ENCODE measurements at places on chromosomes 1 and 21.

DNA sequence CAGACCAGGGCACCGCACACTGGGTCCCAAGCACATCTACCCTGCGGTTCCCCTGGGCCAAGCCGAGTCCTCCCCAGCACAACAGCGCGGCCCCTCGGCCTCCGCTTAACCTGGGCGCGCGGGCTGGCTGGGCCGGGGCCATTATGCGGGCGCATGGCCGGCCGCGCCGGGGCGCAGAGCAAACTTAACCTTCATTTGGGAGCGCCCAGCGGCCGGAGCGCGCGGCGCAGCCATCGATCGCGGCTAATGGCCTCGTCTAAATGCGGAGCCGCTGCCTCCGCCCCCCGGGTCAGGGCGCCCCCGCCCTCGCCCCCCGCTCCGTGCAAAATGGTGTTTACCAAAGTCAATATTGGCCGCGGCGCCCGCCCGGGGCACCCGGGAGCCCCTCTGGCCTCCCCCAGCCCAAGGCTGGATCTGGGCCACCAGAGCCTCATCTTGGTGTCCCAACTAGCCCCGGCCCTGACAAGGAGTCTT, 272.1 kb downstream of the TRABD2B start:
- no peak for DNase-seq

- DNase-seq: no peak
Measured at GRCh38 chr1:59482986-59483385, 186.1 kb downstream of the FGGY start.

- DNase-seq: no peak
Measured at GRCh38 chr1:210516092-210516656, 187.5 kb downstream of the HHAT start.

GRCh38 chr1:2539312-2539907, 9.3 kb upstream of the HES5 start:
- DNase-seq: no peak

- DNase-seq: no peak
Measured at GRCh38 chr21:28439251-28439650, 553.4 kb downstream of the LTN1 start.

DNA sequence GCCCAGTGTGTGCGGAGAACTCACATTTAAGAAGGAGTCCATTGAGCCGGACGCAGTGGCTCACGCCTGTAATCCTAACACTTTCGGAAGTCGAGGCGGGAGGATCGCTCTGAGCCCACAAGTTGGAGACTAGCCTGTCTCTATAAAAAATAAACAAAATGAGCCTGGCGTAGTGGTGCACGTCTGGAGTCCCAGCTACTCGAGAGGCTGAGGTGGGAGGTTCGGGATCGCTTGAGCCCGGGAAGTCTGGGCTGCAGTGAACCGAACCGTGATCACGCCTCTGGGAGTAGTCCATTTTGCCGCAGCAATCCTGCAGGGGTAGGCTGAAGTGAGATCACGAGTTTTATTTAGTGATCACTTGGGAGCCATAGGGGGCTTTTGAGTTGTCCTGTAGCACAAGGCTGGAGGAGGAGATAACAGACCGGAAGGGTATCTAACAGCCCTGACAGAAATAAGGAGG, 497 bp upstream of the FUCA1 start:
- peak; percentile 22 for DNase-seq

Data from germinal center (tissue), 1 donor.